Myocyte (in vitro differentiated cells): ENCODE measurements at places on chromosomes 7 and 10.

DNA sequence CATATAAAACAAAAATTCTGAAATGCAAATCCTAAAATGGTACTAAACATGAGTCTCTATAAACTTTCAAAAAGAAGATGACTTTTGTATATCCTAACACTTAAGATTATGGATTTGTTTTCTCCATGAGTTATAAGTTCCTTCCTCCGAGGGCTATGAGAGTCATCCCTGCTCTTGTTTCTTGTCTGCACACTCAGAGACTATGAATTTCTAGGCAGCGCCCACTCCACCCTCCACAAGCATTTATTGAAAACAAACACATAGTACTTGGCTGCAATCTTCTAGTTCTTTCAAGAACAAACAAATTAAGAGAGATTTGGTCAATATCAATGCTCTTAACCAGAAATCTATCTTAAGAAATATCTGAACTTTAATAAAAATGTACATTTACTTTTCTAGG lies 211.7 kb downstream of the DKK1 start:
- DNase-seq: peak; percentile 37

DNA sequence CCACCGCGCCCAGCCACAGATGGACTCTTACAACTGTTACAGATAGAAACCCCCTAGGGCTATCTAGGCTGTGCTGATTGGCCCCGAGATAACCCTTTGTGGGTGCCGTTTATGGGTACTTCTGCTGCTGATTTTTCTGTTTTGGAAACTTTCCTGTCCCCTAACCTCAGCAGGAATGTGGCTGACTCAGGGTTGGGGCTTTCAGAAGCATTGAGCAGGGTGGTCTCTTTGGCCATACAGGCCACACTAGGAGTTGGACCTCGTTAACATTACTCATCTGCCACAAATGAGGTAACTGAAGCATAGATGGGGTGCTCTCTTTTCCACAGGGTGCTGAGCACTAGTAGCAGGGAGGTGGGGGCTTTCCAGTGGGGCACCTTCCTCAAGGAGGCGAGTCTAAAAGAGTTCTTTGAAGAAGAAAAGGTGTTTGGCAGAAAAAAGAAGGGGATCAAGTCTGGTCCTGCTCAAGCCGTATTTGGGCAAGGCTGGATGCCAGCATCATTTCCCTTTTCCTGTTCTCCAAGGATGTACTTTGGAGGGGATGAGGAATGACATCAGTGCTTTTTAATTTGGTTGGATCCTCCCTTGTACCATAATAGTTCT lies 6.4 kb downstream of the ZSCAN25 start:
- DNase-seq: no peak

- DNase-seq: no peak
These were observed 33.0 kb downstream of the WDR37 start for GRCh38 chr10:1089017-1089689.

DNA sequence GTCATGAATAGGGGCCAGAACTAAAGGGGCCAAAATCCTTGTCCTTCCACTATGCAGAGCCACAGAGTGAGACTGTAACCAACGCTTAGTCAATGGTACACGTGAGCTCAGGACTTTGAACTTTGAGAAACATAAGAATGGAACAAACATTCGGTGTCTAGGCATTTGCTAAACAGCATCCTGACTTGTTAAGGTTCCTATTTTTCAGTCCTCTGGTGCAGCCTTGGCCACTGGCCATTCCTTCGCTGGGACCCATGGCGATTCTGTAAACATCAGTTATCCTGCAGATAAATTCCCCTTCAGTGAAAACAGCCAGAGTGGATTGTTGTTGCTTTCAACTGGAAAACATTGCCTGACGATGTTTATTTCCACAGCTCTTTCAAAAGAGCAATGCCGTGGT lies 266.8 kb downstream of the SORCS1 start:
- DNase-seq: no peak

- no peak for DNase-seq
These were observed 126.8 kb downstream of the WDFY4 start for GRCh38 chr10:48811461-48811860.

- no peak for DNase-seq
These were observed 36.3 kb downstream of the CHN2 start for GRCh38 chr7:29230871-29231345.

- DNase-seq: peak; percentile 7
These were observed 145.3 kb downstream of the MAGI2 start for GRCh38 chr7:79308192-79308591.
